ENCODE measurements at places on chromosomes 16 and 17.

DNA sequence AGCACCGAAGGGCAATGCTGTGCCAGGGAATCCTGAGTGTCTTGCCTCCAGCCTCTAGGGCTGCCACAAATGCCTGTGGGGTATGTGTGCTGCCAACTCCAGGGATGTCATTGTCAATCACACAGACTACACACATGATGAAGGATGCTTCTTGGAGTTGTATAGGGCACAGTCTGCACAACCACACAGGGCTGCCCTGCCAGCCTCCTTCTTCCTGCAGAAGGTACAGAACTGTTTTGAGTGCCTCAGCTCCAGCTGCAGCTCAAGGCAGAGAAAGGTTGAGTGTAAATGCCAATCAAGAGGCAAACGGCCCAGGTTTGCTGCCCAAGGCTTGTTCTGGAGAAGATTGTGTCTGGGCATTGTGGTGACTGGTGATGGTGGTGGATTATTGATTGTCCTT lies 15.6 kb downstream of the SCNN1B start:
- H3K27ac ChIP-seq = no peak overlapping the region
- no peaks in the 10 kb centered on the region for H3K27me3 ChIP-seq
- DNase-seq = no peak
- no peaks in the 10 kb centered on the region for H3K4me1 ChIP-seq
- no peak overlapping the region for H3K4me3 ChIP-seq

GRCh38 chr16:57029161-57030160 lies 40.1 kb downstream of the NLRC5 start:
- DNase-seq = no peak
- no peaks in the 10 kb centered on the region for H3K27me3 ChIP-seq
- no peak overlapping the region for H3K4me3 ChIP-seq
- no peaks in the 10 kb centered on the region for H3K4me1 ChIP-seq
- peaks cover 60% of the 10 kb centered on the region for H3K36me3 ChIP-seq

DNA sequence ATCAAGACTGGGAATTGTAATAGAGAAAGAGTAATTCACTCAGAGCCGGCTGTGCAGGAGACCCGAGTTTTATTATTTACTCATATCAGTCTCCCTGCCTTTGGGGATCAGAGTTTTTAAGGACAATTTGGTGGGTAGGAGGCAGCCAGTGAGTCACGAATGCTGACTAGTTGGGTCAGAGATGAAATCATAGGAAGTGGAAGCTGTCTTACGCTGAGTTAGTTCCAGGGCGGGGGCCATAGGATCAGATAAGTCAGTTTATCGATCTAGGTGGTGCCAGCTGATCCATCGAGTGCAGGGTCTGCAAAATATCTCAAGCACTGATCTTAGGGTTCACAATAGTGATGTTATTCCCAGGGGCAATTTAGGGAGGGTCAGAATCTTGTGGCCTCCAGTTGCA lies 20.2 kb upstream of the GUCY2D start:
- DNase-seq = no peak
- no peak overlapping the region for H3K4me3 ChIP-seq
- H3K4me1 ChIP-seq = peaks cover 9% of the 10 kb centered on the region
- peaks cover 15% of the 10 kb centered on the region for H3K27me3 ChIP-seq
- no peak overlapping the region for H3K27ac ChIP-seq

DNA sequence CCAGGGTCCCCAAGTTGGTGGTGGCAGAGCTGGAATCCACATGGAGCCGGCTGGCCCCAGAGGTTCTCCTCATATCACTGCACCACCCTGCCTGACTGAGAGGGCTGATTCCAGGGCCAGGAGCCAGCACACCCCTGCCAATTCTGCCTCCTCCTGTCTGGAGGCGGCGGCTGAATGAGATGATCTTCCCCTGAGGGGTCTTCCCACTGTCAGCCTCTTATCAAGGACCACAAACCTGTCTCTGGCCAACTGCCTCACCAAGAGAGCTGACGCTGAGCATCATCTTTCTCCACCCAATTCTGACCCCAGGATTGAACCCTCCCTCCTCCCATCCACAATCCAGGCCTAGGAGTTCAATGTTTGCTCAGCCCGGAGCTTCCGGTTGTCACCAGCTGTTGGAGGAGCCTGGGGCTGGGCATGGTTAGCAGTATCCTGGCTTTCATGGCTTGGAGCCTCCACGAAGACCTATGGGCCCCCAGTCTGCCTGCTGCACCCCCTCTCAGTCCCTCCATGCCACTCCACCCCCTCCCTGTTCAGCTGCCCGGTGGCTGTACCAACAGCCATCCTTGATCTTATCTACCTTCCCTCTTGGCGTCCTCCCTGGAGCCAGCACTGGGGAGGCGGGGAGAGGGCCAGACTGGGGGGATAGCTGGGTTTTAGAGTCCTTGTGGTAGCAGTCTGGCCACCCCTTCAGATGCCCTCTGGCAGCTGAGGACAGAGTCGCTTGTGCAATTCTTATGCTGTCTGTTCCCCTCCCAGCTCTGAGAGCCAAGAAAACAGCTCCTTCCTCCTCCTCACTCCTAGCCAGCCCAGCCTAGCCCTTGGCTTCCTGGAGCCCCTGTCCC lies 25.6 kb downstream of the ABCC3 start:
- H3K4me3 ChIP-seq = no peak overlapping the region
- H3K4me1 ChIP-seq = peaks cover 30% of the 10 kb centered on the region
- 0 out of 2 replicates have a peak, but pooled peaks cover 6% of the 10 kb centered on the region for H3K36me3 ChIP-seq
- H3K27me3 ChIP-seq = no peaks in the 10 kb centered on the region

DNA sequence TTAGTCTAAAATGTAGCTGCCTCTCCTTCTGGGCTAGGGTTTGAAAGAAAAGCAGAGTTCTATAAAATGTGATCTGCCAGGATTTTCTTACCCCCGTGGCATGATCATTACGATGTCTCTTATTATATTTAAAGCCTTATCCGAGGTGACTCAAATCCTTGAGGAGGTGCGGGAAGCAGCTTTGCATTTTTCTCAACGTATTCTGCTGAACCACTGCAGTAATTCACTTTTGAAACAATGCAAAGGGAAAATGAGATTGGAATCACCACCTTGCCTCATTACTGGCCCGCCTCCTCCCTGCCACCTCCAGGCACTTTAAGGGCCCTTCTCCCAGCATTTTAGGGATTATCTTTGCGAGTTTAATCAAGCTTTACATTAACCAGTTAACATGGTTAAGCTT lies 9.7 kb upstream of the NOG start:
- no peak for DNase-seq
- no peak overlapping the region for H3K4me3 ChIP-seq
- H3K4me1 ChIP-seq = peaks cover 4% of the 10 kb centered on the region
- H3K27me3 ChIP-seq = peaks cover 10% of the 10 kb centered on the region

DNA sequence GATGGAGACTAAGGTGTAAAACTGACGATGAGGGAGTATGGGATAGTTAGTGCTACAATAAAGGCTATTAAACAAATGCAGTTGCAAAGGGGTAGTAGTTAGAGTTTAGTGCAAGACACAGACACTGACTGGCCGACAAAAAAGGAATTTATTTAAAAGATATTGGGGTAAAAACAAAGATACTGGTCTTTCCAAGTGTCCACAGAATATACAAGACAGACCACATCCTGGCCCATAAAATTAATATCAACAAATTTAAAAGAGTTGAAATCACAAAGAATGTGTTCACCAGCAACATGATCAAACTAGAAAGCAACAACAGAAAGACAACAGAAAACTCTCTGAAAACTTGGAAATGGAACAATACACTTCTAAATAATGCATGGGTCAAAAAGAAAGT lies 54.7 kb downstream of the CFDP1 start:
- no peak overlapping the region for H3K4me3 ChIP-seq
- peak overlapping the region; percentile 56 for H3K27ac ChIP-seq
- H3K4me1 ChIP-seq = peaks cover 42% of the 10 kb centered on the region
- no peaks in the 10 kb centered on the region for H3K27me3 ChIP-seq
- H3K36me3 ChIP-seq = 0 out of 2 replicates have a peak, but pooled peaks cover 2% of the 10 kb centered on the region

GRCh38 chr17:14856176-14856575 lies 408.9 kb downstream of the PMP22 start:
- DNase-seq = no peak
- no peaks in the 10 kb centered on the region for H3K36me3 ChIP-seq
- H3K4me3 ChIP-seq = no peak overlapping the region
- no peaks in the 10 kb centered on the region for H3K27me3 ChIP-seq

DNA sequence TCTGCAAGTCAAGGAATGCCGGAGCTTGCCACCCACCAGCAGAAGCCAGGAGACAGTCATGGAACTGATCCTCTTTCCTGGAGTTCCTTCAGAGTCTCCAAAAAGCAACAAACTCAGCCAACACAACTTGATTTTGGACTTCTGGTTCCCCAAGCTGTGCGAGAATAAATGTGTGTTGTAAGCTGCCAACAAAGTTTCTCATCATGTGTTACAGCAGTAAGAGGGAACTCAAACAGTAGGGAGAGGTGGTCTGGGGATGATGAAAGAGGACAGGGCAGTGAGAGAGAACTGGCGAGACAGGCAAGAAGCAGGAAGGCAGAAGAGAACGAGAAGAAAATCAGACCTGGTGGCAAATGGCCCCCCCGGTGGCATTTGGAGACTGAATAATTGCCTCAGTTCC lies 204.9 kb downstream of the MAF start:
- DNase-seq = no peak
- H3K36me3 ChIP-seq = no peaks in the 10 kb centered on the region
- no peaks in the 10 kb centered on the region for H3K27me3 ChIP-seq
- no peaks in the 10 kb centered on the region for H3K4me1 ChIP-seq
- no peak overlapping the region for H3K27ac ChIP-seq
- H3K4me3 ChIP-seq = no peak overlapping the region

DNA sequence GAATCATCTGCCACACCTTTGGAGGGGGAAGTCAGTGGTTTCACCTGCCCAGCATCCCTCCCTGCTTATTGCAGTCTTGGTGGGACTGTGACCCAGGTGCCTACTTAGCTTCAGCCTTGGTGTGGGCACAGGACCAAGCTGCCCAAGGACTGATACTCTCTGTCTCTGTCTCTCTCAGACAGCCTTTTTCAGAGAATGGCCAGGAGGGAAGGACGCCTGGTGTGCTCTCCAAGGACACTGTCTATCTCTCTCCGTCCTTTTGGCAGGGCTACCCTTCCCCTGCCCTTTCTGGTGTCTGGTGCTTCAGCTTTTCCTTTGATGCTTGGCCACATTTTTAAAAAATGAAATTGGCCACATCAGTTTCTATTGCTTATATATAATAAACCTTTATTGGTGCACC lies 19.6 kb downstream of the PIK3R6 start:
- H3K4me3 ChIP-seq = no peak overlapping the region
- no peaks in the 10 kb centered on the region for H3K36me3 ChIP-seq
- no peak for DNase-seq
- H3K4me1 ChIP-seq = no peaks in the 10 kb centered on the region
- no peaks in the 10 kb centered on the region for H3K27me3 ChIP-seq

GRCh38 chr17:48314716-48315115 lies 115.3 kb downstream of the SKAP1 start:
- H3K27me3 ChIP-seq = peaks cover 74% of the 10 kb centered on the region
- H3K36me3 ChIP-seq = no peaks in the 10 kb centered on the region
- H3K27ac ChIP-seq = no peak overlapping the region
- no peak for DNase-seq
- no peaks in the 10 kb centered on the region for H3K4me1 ChIP-seq
- no peak overlapping the region for H3K4me3 ChIP-seq

DNA sequence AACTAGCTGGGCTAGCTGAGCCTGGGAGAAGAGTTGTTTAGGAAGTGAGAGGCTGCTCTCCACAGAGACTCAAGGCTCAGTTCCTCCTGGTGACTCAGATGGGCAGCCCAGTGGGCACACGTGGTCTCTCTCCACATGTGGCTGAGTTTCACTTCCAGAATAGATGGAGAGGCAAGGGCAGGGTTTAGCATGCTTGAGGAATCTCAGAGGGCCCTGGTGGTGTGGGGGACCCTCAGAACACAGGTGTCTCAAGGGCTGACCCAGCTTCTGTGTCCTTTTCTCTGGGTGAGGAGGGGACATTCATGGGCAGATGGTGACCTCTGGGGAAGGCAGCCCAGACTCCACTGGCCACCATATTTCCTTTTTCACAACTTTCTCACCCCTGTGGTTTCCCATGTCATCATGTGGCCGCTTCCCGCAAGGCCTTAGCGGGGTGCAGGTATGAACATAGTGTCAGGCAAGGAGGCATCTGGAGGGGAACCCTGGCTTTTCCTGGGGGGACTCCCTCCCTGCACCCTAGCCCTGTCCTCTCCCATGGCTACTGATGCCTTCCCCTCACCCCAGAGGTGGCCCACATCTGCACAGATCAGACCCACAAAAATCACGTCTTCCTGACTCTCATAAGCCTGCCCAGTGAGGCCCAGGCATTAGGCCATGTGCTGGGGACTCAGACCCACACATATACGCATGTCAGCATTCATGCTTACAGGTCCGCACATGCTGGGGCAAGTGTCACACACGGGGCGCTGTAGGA lies 3.3 kb downstream of the GRN start:
- H3K36me3 ChIP-seq = peaks cover 30% of the 10 kb centered on the region
- H3K27ac ChIP-seq = no peak overlapping the region
- H3K4me3 ChIP-seq = no peak overlapping the region
- no peaks in the 10 kb centered on the region for H3K27me3 ChIP-seq

DNA sequence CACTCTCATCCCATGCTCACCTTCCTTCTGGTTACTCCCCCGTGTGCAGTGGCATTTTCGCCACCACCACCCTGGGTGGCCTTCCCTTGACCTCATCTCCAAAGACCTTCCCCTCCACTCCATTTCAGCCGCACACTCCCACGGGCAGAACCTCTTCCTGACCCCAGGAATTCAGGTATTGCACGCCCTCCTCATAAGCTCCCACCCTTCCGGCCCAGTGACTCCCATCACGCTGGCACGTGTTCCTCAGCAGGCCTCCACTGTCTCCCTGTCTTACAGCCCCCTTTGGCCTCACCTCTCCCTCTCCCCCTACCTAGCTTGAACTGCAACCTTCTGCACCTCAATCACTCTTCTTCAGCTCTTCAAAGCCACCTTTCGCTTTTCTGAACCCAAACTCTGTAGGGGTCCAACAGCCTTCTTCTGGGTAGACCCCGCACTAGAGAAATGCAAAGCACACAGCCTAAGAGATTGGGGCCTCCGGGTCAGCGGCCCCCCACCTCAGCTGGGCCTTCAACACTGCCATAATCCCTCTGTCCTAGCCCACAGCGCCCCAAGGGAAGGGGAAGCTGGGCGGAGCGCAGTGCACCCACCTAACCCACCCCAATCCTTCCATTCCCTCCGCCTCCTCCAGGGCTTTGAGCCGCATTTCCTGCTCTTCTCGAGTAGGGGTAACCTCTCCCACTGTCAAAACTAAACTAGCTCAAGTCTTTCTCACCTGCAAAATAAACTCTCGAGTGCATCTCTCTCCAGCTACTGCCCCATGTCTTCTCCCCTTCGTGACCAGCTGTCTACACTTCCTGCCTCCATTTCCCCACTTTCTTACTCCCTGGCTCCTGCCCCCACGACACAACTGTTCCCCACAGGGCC lies 1.7 kb upstream of the TMEM97 start:
- H3K36me3 ChIP-seq = 0 out of 2 replicates have a peak, but pooled peaks cover 7% of the 10 kb centered on the region
- H3K4me1 ChIP-seq = peaks cover 20% of the 10 kb centered on the region
- H3K4me3 ChIP-seq = no peak overlapping the region
- H3K27ac ChIP-seq = no peak overlapping the region
- H3K27me3 ChIP-seq = 0 out of 2 replicates have a peak, but pooled peaks cover 2% of the 10 kb centered on the region
